ENCODE measurements at places on chromosomes 13 and 19.

DNA sequence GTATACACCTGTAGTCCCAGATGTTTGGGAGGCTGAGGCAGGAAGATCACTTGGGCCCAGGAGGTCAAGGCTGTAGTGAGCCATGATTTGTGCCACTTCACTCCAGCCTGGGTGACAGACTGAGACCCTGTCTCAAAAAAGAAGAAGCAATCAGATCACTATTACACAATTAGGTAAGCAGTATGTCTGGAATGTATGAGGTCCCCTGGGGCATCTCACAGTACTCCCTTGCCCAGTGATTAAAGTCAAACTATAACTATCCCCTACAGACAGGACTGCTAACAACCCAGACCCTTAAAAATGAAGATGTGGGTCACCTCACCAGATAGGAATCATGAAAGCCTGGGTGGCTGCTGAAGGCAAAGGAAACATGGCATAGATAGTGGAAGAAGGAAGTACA, 9.4 kb upstream of the PAN3 start:
- no peak for DNase-seq

GRCh38 chr19:42279155-42279901, 10.3 kb downstream of the CIC start:
- no peak for DNase-seq

DNA sequence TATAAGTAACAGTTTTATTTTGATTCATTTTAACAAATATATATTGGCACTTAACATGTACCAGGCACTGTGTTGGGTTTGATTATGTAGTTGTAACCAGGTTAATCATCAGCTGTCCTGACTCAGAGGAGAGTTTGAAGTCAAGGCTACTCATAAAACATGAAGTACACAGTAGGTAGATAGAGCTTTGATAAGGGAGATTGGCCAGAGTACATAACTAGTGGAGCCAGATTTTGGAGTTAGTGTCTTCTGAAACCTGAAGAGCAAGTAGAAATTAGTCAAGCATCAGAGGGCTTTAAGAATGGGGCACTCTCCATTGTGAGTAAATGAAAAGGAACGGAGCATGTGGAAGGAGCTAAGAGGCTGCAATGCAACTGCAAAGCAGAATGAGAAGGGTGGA, 333.9 kb downstream of the RFC3 start:
- no peak for DNase-seq

GRCh38 chr19:43731846-43732245, 16.0 kb downstream of the IRGC start:
- no peak for DNase-seq

DNA sequence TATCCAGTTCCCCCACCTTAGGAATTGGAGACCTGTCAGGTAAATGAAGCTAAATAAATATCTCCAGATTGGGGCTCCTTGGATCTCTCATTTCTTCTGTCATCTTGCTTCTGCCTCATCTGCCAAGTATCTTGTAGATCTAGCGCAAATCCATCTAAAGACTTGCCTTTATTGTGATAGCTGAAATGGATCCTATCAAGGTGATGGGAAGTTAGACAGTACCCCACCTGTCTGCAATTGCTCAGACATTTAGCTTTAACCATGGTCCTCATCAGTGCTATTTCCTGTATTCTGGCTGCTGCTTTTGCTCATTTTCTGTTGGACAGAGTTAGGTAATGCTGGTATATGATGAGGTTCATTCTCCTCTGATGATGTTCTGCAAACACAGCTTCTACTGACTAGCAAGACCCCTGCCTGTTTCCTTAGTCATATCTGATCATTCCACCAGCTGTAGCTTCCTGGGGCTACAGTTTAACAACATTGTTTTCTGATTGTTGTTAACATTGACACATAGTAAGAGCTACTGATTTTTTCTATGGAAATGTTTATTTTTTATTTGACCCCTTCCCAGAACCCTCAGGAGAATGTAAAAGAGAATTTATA, 340.0 kb downstream of the DCT start:
- no peak for DNase-seq

DNA sequence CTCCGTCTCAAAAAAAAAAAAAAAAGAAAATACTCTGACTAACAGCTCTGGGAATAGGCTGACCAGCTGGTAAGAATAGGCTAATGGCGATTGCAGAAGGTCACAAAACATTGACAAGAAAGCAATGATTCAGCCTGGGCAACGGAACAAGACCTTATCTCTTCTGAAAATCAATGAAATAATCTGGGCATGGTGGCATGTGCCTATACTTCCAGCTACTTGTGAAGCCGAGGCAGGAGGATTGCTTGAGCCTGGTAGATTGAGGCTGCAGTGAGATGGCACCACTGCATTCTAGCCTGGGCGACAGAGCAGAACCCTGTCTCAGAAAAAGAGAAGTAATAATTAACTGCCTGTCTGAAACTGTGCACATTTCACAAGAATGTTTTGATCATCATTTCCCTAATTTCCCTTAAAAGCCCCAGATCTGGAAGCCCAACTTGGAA, 18.8 kb upstream of the MTRF1 start:
- no peak for DNase-seq

All from activated naive CD4-positive, alpha-beta T cell treated with anti-CD3 and anti-CD28 coated beads, Interleukin-2, amount 50 U/mL, for 72 hours (primary cell).